ENCODE measurements at places on chromosomes 2 and 18.

- no peak overlapping the region for H3K27ac ChIP-seq
- H3K4me1 ChIP-seq: no peaks in the 10 kb centered on the region
- H3K36me3 ChIP-seq: no peaks in the 10 kb centered on the region
- no peak for DNase-seq
- no peaks in the 10 kb centered on the region for H3K27me3 ChIP-seq
Observed at GRCh38 chr2:228548230-228548629, 366.7 kb upstream of the SPHKAP start.

GRCh38 chr2:3336844-3337243 lies 40.8 kb downstream of the EIPR1 start:
- H3K36me3 ChIP-seq: peaks cover 25% of the 10 kb centered on the region
- H3K4me3 ChIP-seq: no peak overlapping the region
- H3K27me3 ChIP-seq: no peaks in the 10 kb centered on the region
- no peaks in the 10 kb centered on the region for H3K4me1 ChIP-seq

DNA sequence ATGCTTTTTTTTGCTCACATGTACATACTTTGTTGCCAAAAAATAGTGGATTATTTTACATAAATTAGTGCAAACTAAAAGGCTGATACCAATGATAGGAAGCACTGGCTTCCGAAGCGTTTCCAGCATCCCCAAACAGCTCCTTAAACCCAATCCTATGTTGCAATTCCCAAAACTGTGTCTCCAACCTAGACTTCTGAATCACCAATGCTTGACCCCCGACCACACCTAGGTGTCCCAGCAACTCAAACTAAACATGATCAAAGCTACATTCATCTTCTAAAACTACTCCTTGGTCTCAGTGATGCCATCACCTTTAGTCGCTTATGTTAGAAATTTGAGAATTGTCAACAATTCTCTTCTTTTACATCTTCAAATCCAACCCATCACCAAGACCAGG lies 13.4 kb downstream of the ATP8B1 start:
- no peaks in the 10 kb centered on the region for H3K4me1 ChIP-seq
- H3K4me3 ChIP-seq: no peak overlapping the region
- no peaks in the 10 kb centered on the region for H3K36me3 ChIP-seq
- no peak for DNase-seq
- H3K27ac ChIP-seq: no peak overlapping the region

DNA sequence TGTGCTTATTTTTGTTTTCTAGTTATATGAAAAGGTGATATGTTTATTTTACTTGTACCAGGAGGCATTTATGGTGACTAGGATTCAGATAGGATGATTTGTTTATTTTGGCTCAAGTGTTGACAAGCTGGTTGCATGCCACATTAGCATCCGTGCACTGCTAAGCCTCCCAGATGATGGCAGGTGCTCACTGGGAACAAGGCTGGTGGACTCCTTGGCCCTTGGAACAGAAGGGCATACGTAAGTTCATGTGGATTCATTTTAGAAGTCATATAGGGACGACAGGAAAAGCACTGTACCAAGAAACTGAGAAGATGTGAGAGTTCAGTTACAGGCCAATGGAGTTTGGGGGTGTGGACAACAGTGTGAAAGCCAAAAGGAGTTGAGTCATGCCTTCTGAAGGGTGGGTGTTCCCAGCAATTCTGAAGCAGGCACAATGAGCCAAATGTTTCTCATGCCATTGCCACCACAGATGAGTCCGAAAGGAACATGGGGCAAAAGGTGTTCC lies 166.2 kb downstream of the PHLPP1 start:
- H3K4me3 ChIP-seq: no peak overlapping the region
- DNase-seq: no peak
- H3K36me3 ChIP-seq: no peaks in the 10 kb centered on the region
- no peak overlapping the region for H3K27ac ChIP-seq
- no peaks in the 10 kb centered on the region for H3K4me1 ChIP-seq
- no peaks in the 10 kb centered on the region for H3K27me3 ChIP-seq

GRCh38 chr2:39513641-39514094 lies 76.6 kb upstream of the MAP4K3 start:
- H3K27ac ChIP-seq: no peak overlapping the region
- DNase-seq: peak; percentile 4
- no peaks in the 10 kb centered on the region for H3K36me3 ChIP-seq
- no peak overlapping the region for H3K4me3 ChIP-seq

- peaks cover 54% of the 10 kb centered on the region for H3K36me3 ChIP-seq
- DNase-seq: no peak
Observed at GRCh38 chr18:77112747-77113092, 19.9 kb downstream of the MBP start.
